ENCODE measurements at places on chromosomes 5 and 9.

DNA sequence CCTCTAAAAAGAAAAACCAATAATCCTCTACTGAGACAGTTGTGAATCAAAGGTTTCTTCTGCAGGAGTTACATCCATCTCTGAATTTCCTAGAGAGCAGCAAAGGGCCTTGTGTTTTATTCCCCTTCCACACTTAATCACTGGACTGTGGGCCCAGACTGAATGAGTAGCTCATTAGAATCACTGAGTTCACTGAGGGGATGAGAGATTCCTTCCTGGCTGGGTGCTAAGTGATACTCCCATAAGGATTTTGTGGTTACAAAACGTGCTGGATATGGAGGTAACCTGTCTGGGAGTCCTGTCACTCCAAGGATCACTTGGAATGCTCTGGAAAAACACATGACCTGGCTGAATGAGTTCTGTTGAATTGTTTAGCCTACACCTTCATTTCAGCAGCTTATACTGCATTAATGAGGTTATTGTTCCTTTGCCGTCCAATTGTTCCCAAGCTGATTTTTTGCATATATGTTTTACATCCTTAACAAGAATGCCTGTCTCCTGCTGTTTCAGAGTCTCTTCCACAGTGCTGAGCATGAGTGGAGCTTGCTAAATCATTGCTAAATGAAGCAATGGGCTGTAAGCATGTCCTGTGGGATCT lies 82.9 kb downstream of the MEF2C start:
- DNase-seq: no peak

DNA sequence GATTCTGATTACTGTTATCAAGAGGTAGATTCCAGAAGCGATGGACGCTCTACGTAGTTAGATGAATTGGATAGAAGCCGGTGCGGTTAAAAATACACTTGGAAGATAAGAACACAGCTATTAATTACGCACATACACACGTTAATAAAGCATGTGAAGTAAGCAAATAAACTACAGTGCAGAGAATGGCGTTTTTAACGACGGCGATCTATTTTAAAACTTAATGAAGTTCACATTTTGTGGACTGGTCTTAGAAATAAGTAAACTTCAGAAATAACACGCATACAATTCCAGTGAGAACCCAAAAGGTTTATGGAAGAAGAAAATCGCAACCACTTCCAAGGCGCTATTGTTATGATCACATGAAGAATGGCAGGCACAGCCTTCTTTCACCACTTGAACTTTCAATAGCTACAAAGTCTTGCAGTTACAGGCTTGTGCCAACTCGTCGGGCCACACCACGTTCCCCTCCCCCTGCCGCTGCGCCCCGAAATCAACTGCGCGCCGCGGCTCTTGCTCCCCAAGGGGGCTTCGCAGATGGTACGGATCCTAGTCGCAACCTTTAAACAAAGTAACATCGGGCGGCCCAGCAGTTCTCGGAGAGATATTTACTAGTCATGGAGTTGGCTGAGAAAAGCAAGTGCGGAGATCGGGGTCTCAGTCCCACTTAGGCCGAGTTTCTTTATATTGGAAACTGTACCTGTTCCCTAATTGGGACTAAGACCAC lies 866 bp upstream of the SEMA6A start:
- peak; percentile 57 for DNase-seq

- DNase-seq: no peak
These were observed 32.1 kb downstream of the MTMR12 start for GRCh38 chr5:32280656-32281081.

GRCh38 chr9:21267485-21268346 lies 27.9 kb upstream of the IFNA14 start:
- no peak for DNase-seq

- peak; percentile 66 for DNase-seq
These were observed 1.5 kb upstream of the PHF19 start for GRCh38 chr9:120878188-120879130.

- no peak for DNase-seq
These were observed 35.6 kb downstream of the RASEF start for GRCh38 chr9:83027153-83027891.

DNA sequence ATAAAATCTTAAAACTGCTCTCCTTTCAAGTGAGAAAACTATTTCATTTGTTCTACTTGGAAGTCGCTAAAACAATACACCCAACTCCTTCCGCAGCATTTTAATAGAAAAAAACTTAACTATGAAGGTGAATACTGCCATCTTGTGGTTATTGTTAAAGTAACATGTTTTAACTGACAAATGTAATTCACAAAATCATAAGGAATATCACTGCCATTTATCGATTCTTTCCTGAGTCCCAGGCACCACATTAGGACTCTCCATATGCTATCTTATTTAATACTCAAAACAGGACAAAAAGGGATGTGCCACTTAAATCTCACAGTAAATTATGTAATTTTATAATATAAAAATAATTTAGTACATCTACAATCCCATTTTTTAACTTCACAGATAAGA lies 130.5 kb upstream of the ITGA1 start:
- no peak for DNase-seq

DNA sequence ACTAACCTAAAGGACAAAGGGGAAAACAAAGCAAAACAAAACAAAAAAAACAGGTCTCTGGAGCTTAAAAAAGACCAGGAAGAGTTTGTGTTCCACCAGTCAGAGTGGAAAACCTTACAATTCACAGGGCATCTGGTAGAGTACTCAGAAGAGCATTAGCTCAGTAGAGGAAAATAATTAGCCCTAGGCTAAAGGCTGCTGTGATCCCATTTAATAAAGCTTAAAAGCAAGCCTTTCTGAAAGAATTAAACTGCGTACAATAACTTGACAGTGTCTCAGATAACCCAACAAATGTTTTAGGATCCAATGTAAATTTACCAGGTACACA lies 7.3 kb downstream of the ECM2 start:
- DNase-seq: no peak

- DNase-seq: no peak
These were observed 117.0 kb downstream of the PAPPA start for GRCh38 chr9:116270546-116270945.

DNA sequence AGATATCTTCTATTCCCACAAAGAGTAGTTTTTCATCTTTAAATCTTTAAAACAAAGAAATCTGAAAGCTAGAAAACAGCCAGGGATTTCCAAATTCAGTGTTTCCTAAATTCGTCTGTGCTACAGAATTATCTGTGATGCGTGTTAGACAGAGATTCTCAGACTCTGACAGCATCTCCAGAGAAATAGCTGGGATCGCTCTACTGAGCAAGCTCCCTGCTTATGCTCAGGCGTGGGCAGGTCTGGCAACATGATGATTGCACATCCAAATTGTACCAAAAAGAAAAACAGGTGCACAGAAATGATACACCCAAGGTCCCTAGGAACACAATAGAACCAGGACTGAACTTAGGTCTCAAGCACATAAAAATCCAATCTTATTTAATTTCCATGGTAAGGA lies 22.8 kb upstream of the CRHBP start:
- no peak for DNase-seq

DNA sequence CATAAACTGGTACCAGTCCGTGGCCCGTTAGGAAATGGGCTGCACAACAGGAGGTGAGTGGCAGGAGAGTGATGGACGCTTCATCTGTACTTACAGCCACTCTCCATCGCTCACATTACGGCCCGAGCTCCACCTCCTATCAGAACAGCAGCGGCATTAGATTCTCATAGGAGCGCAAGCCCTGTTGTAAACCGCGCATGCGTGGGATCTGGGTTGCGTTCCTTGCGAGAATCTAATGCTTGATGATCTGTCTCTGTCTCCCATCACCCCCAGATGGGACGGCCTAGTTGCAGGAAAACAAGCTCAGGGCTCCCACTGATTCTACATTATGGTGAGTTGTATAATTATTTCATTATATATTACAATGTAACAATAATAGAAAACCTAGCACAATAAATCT lies 480.4 kb downstream of the CCDC171 start:
- no peak for DNase-seq

- peak; percentile 66 for DNase-seq
These were observed 2.0 kb upstream of the GCNT4 start for GRCh38 chr5:75054134-75054930.

GRCh38 chr5:65326922-65327321 lies 154.8 kb downstream of the ADAMTS6 start:
- DNase-seq: no peak

DNA sequence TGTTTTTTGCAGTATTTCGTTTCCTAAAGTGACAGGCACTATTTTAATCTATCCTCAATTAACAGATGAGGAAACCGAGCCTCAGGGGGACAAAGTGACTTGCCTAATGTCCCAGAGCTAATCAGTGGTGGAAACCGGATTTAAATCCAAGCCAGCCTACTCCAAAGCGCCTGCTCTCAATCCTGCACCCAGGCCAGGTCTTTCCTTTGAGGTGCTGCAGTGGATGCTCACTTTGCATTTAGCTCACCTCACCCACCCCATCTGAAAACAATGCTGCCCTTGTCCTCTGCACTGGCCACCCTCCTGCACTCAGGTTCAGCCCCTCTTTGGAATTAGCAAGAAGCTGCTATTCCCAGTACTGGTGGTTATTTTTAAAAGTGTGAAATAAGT lies 16.0 kb downstream of the ANGPTL2 start:
- DNase-seq: no peak

DNA sequence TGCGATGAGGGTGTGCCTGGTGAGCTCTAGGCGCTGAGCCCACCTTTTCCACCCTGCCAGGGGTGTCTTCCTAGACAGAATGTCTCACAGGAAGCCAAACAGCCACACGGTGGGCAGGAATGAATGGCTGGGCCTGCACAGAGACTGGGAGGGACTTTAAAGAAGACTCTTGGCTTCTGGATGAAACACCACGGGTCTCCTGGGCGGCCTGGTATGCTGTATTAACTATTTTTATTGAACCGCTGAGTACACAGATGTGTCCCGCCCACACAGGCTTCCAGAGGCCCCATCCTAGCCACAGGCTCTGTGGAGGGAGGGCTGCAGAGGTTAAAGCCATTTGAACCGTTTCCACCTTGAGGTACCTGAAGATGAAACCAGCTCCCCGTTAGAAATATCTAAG lies 115.2 kb upstream of the CXCL14 start:
- DNase-seq: no peak

GRCh38 chr9:135032868-135033460 lies 54.5 kb upstream of the OLFM1 start:
- DNase-seq: no peak

DNA sequence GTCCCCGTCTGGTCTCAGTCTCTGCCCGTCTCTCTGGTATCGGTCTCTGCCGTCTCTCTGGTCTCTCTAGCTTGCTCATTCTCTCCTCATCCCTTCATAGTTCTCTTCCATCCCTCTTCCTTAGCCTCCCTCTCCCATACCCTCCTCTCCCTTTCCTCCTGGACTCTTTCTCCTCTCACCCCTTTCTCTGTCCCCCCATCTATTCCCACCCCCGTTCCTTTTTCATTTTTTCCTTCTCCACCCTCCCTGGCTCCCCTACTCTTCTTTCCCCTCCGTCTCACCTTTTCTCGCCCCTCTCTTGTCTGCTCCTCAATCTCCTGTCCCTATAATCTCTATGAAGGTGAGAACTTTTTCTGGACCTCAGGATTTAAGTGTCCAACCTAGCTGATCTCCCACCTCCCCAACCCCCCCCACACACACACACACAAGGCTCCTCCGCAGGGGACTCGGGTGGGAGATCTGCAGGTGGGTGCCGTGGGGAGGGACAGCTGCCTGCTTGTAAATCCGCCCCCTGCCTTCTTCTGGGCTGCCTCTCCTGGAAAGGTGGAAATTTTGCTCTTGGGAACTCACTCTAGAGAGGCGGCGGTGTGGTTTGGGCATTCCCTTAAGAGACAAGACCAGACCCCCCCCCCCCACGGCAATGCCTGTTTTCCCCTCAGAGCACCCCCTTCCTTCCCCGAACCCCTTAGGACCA lies 953 bp downstream of the UBE2QL1 start:
- no peak for DNase-seq

DNA sequence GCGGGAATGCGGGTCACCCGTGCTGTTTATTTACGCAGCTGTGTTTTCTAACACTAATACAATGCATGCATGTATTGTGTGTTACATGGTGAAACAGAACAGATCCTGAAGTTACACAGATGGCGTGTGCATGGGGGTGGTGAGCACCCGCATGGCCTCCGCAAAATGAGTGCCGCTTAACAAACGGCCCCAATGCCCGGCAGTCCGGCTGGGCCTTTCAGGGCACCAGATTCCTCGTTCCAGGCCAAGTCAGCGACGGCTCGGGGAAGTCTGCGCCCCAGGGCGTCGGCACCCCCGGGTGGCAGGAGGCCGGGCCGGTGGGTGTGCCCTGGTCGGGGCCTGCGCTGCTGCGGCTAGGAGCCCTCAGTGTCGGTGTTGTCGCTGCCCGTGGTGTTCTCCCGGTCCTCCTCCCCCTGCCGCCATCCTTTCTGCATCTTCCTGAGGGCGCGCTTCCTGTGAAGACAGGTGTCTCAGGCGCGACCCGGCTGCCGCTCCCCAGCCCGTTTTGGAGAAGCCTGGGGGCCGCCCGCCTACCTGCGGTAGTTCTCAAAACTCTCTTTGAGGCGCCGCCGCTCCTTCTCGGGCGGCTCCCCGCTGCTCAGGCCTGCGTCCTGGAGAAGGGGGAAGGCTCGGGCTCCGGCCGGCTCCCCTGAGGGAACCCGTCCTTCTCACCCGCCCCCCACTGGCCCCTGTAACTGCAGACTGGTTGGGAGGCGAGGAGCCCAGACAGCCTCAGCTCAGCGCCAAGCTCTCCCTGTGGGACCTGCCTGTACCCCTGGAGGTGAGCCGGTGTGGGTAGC lies 605 bp upstream of the DNLZ start:
- DNase-seq: no peak

GRCh38 chr9:31185831-31186230 lies 1198.6 kb upstream of the ACO1 start:
- DNase-seq: no peak

DNA sequence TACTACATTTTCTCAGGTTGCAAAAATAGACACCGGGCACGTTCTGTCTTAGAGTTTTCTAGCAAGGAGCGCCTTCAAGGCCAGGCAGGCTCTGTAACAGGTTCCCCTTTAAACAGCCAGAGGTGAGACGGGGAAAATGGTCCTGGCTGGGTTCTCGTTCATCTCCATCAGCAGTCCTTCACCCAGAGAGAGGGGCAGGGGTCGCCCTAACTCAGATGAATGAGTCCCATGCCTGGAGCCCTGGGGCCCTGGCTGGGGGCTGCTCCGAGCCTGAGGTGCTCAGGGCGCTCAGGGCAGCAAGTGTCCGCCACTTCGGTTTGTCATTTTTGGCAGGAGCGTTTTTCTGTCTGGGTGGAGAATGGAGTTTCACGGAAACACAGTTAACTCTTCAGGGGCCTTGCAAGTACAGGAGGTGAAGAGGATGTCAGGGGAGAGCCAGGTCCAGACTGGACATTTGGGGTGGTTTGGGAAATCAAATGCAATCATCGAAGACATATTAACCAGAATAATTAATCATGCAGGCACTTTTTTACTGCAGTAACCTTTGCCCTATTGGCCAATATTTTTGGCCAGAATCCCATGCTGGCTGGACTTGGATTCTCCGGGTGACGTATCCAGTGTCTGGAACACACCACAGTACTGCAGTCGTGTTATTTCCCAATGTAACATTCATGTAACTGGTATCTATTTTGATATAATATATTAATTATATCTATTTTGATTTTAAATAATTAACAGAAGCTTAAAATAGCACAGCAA lies 2.9 kb downstream of the NTNG2 start:
- DNase-seq: no peak

GRCh38 chr9:71752928-71753327 lies 15.4 kb downstream of the CEMIP2 start:
- no peak for DNase-seq

GRCh38 chr5:33781286-33781685 lies 110.5 kb downstream of the ADAMTS12 start:
- no peak for DNase-seq

GRCh38 chr5:72451741-72452505 lies 55.3 kb downstream of the ZNF366 start:
- no peak for DNase-seq
